ENCODE measurements at places on chromosomes 4 and X.

- DNase-seq = no peak
These were observed 1.7 kb upstream of the GTPBP6 start for GRCh38 chrX:320126-320783.

GRCh38 chr4:113446019-113446418 is 315.5 kb downstream of the CAMK2D start:
- no peak for DNase-seq

DNA sequence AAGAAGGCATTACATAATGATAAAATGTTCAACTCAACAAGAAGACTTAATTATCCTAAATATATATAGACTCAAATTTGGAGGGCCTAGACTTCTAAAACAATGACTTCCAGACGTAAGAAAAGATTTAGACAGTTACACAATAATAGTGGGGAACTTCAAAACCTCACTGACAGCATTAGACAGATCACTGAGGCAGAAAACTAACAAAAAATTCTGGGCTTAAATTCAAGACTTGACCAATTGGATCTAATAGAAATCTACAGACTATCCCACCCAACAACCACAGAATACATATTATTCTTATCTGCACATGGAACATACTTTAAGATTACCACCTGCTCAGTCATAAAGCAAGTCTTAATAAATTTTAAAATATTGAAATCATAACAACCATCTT is 93.3 kb upstream of the ARSJ start:
- no peak for DNase-seq

- DNase-seq = no peak
These were observed 28.2 kb downstream of the ODAPH start for GRCh38 chr4:75584067-75584466.

- DNase-seq = no peak
These were observed 140.8 kb upstream of the GATB start for GRCh38 chr4:151901631-151902030.

GRCh38 chr4:6019316-6020263 is 1.4 kb upstream of the C4orf50 start:
- no peak for DNase-seq

DNA sequence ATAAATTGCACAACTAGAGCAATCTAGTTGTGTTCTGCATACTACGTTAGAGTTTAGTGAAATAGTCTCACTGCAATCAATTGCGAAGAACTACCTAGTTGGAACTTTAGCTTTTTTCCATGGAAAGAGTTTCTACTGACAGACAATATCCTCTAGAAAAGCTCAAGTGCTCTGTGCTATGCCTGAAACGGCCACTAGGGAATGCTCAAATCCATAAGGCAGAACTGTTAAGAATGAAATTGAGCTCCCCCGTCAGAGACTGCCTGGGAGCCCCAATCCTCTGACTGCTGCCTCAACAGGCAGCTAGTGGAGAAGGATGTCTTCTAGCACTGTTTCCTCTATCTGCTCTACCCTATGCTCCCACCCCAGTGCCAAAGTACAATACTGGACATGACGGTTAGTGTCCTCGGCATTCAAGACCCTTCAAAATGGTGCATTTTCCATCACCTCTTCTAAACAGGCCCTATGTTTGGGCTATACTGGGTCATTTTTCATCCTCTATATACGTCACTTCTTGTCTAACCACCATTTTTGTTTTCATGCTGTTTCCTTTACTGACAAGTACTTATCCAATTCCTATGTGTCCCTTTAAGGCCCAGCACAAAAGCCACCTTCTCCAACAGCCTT is 35.3 kb downstream of the FRMD7 start:
- peak; percentile 1 for DNase-seq

- DNase-seq = no peak
These were observed 370.2 kb upstream of the GRIA3 start for GRCh38 chrX:122813876-122814275.

All from stimulated activated CD4-positive, alpha-beta T cell treated with anti-CD3 and anti-CD28 coated beads, Interleukin-1b, Interleukin-23, amount 100 ng/mL, for 24 hours (primary cell).